ENCODE measurements at places on chromosomes 7 and 10.

GRCh38 chr7:157121184-157121715, 17.5 kb upstream of the UBE3C start:
- no peak for DNase-seq

GRCh38 chr10:125983656-125984055, 87.3 kb downstream of the FANK1 start:
- no peak for DNase-seq

- no peak for DNase-seq
Measured at GRCh38 chr10:132059760-132060508, 5.8 kb upstream of the JAKMIP3 start.

DNA sequence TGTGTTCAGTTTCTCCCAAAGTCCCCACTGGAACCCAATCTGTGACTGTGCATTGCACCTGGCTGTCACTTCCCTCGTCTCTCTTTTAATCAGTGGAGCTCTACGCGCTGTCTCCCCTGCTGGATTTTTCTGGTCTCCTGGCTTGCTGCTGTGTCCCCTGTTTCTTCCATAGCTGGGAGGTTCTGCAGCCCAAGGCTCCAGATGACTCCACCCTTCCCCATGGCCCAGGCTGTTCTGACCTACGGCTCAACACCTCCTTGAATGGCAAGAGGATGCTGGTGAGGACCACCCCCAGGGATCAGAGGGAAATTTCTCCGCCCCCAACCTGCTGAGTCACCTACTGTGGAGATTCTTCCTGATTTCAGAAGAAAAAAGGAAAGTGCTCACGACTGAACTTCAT, 961.4 kb upstream of the ZNF722 start:
- no peak for DNase-seq

GRCh38 chr7:29561271-29561670, 2.4 kb upstream of the PRR15 start:
- DNase-seq, result no peak

GRCh38 chr10:29648983-29649268, 14.2 kb upstream of the SVIL start:
- DNase-seq, result no peak

DNA sequence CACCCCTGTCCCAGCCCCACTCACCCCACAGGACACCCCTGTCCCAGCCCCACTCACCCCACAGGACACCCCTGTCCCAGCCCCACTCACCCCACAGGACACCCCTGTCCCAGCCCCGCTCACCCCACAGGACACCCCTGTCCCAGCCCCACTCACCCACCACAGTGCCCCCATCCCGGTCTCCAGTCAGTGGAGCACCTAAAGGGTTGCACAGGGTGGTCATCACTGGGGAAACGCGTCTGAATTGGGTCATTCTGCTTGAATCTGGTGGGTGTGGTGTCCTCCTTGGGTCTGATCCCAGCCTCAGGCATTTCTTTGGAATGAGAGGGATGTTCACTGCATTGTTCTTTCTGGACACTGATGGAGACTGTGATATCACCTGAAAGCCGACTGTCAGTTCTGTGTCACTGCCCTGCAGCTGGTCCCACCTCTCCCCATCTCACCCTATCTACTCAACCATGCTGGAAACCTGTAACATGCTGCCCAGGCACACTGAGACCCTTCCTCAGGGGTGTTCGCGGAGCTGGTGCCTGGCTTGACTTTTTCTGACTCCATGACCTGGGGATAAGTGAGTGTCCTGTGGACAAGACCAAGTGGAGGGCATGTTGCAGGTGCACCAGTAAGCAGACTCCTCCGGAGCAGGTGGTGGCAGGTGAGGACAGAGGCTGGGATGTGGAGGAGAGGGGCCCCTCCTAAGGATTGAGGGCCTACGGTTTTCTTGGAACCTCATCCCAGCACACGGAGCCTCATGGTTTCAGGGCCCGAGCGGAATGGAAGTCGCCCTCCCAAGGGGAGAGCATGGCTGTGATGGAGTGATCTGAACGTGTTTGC, 262.5 kb upstream of the PPP2R2D start:
- no peak for DNase-seq

GRCh38 chr10:89649051-89649450, 4.0 kb upstream of the PANK1 start:
- no peak for DNase-seq

GRCh38 chr10:89684604-89685003, 16.8 kb upstream of the KIF20B start:
- DNase-seq, result no peak

DNA sequence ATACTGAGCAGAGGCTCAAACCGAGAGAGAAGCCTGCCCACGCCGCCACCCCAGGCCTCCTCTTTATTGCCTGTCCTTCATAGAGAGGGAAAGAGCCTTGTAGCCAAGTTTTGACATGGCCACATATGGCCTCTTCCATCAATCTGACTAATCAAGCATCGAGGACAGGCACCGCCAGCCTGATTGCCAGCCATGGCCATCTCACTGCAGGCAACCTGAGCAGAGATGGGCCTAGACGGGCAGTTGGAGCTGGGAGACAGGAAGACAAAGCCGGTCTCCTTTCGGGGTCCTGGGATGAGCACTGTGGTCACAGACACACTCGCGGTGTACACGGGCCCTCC, 67.2 kb downstream of the EBF3 start:
- DNase-seq, result no peak

GRCh38 chr10:71317739-71318138, 1.3 kb upstream of the SLC29A3 start:
- no peak for DNase-seq

DNA sequence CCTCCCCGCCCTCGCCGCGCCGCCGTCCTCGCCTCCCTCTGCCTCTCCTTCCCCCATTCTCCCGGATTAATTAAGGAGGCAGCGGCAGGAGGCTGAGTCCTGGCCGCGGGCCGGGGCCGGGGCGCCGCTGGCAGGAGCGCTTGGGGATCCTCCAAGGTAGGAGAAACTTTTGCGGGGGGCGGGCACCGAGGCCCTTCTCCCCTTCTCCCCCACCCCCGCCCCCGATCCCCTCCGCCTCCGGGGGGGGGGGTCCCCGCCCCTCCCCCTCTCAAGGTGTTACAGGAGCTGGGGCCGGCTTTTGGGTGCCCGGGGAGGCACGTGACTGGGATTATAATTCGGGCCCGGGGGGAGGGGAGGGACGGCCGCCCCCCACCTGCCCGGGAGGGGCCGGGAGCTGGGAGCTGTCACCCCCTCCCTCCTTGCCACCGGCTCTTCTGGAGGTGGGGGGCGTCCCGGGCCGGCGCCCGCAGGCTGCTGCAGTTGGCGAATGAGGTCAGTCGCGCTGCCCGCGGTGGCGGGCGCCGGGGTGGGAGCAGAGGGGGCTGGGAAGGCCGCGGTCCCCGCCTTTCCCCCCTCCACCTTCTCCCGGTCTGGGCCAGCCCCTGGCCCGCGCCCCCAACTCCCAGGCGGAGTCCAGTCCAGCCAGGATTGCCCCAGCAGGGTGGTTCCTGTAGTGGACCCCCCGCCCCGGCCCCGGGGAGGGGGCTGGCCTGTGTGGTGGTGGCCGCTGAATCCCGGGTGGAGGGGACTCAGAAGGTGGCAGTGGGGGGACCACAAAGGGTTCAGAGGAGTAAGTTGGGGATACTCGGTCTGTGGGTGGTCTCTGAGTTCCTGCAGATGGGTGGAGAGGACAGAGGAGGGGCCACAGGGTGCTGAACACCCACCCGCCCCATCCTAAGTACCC, 567 bp downstream of the GTF2IRD1 start:
- DNase-seq, result no peak

DNA sequence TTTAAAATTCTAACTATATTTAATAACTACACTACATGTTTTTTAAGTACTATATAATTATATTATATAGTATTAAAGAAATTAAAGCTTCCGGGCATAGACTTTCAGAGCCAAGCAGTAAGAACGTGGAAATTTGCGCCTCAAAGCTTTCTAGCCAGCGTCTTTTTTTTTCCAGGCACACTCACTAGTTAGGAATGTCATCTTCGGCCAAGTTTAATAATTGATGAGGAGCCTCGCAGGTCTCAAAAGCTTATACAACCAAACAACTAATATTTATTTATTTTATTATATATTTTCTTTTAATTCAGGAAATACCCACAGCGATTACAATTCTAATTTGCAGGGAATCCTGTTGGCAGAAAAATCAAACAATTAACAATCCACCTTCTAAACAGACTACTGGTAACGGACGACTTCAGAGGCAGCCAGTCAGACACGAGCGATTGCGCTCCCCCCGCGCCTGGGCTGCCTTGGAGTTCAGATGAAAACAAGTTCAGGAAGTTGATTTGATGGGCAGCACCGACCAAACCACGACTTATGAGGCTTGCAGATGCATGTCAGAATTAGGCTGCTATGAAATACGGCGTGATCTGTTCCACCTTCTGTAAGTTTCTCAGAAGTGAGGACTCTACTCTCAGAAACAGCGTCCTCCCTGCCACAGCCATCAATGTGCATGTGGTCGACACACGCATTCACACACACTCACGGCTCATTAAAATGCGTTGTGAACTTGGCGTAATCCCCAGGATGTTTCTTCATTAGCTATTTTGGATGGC, 431.8 kb upstream of the MGMT start:
- peak; percentile 44 for DNase-seq

GRCh38 chr7:12315049-12315448, 88.6 kb downstream of the VWDE start:
- DNase-seq, result no peak

DNA sequence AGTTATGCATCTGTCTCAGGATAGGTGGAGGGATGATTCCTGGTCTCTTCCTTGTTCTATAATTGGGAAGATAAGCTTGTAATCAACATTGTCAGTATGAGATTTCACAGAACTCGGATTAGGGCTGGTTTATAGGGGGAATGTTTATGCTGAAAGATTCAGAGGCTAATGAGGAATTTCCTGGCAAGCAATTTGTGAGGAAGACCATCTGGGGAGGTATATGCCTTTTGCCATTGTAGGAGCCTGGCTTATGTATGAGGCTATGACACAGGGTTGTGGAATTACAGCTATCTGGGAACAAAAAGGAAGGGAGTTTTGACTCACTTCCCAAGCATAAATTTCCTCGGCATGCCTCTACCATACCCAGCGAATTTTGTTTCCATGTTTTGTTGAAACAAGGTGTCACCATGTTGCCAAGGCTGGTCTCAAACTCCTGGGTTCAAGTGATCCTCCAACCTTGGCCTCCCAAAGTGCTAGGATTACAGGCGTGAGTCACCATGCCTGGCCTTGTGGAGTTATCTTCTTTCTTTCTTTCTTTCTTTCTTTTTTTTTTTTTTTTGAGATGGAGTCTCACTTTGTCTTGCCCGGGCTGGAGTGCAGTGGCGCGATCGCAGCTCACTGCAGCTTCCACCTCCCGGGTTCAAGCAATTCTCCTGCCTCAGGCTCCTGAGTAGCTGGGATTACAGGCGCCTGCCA, 1.6 kb upstream of the COPS6 start:
- no peak for DNase-seq

GRCh38 chr7:137073571-137074325, 205.3 kb downstream of the CHRM2 start:
- DNase-seq, result no peak

- no peak for DNase-seq
Measured at GRCh38 chr7:74718336-74718735, 55.5 kb upstream of the NCF1 start.

- no peak for DNase-seq
Measured at GRCh38 chr7:24717694-24718320, 39.5 kb downstream of the GSDME start.

DNA sequence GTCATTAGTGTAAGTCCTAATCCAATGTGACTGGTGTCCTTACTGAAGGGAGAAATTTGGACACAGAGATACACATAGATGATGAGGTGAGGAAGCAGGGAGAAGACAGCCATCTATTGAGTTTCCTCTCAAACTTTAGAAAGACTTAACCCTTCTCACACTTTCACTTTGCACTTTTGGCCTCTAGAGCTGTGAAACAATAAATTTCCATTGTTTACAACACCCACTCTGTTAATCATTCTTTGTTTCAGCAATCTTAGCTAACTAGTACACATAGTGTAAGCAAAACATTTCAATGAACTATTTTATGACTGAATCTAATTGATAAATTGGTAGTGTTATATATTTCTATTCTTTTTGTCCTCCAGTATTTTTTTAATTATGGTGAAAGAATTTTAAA, 1092.8 kb upstream of the POT1 start:
- no peak for DNase-seq

- DNase-seq, result no peak
Measured at GRCh38 chr10:93703066-93703465, 674 bp upstream of the FRA10AC1 start.

DNA sequence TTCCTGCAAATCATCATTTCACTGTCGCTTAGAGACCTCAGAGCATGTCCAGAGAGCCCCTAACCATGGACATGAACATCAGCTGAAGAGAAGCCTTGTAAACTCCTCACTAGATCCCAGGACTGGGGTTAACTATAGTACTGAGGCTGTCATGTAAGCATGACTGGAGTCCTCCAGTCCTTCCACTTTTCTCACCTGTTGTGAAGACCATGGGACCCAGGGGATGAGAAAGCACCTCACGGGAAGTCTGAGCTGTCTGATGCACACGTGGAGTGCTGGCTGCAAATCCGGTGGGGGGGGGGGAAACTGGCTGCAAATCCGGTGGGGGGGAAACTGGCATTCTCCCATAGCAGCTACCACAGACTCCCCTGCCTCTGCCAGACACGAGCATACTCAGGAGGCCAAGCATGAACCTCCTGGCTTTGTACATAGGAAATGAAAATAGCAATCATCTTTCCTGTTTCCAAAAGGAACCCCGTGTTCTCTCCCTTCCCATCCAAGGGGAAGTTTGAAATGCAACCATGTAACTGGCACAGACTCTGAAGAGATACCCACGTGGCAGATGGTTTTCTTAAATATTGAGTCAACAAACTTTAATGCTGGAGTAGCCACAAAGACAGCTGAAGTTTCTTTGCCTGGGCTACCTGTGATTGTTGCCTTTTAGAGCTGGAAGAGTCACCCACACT, 261.4 kb downstream of the ZMYND11 start:
- DNase-seq, result no peak

DNA sequence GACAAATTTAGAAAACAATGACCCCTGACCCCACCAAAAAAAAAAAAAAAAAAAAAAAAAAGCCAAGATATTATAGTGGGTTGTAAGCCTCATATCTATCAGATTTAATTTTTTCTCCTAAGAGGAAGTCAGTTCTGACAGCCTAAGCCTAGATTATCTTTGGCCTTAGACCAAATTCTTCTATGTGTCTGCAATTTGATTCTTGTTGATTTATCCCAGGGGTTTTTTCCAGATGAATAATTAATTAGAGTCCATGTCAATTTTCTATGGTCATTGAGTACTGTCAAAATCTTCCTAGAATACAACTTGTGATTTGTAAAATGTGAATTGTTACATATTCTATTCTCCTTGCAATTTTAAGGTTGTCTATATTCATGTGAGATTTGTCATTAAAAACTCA, 151.6 kb upstream of the CACNA2D1 start:
- no peak for DNase-seq

GRCh38 chr7:79149831-79150230, 303.6 kb downstream of the MAGI2 start:
- DNase-seq, result no peak

DNA sequence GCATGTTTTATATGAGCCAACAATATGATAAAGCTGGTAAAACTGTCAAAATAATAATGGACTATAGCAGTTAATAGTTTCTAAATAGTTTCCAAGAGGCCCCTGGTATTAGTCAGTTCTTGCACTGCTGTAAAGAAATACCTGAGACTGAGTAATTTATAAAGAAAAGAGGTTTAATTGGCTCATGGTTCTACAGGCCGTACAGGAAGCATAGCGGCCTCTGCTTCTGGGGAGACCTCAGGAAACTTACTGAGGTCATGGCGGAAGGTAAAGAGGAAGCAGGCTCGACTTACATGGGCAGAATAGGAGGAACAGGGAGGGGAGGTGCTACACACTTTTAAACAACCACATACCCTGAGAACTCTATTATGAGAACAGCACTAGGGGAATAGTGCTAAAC, 104.6 kb downstream of the PPP1R9A start:
- no peak for DNase-seq

- no peak for DNase-seq
Measured at GRCh38 chr10:10826125-10826524, 191.5 kb upstream of the CELF2 start.
